ENCODE measurements at places on chromosomes 13 and 19.

DNA sequence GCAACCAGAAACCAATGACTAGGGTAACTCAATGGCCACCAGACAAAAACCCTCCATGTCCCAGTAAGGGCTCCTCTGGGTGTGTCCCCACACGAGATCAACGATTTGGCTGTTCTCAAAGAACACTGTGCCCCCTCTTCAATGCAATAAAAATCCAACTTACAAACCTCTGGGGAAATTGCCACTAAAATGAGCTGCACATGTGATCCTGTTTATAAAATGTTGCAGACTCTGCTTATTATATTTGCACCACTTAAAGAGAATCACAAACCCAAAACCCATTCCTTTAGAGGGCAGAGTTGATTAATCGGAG, 80.5 kb downstream of the STK24 start:
- no peak for DNase-seq

GRCh38 chr19:5605362-5605761, 17.2 kb downstream of the SAFB2 start:
- peak; percentile 12 for DNase-seq

- no peak for DNase-seq
Observed at GRCh38 chr13:28031220-28031895, 42.9 kb upstream of the URAD start.

GRCh38 chr13:105202354-105202753, 1333.1 kb downstream of the EFNB2 start:
- peak; percentile 25 for DNase-seq

- DNase-seq: peak; percentile 59
Observed at GRCh38 chr13:26017932-26018665, 33.7 kb downstream of the SHISA2 start.

GRCh38 chr19:16272945-16273344, 51.7 kb upstream of the KLF2 start:
- peak; percentile 64 for DNase-seq

- DNase-seq: no peak
Observed at GRCh38 chr19:50717026-50717723, 2.4 kb downstream of the SHANK1 start.

- DNase-seq: no peak
Observed at GRCh38 chr19:44019498-44019897, 5.7 kb upstream of the ZNF222 start.

All from EH (cell line).